Fibroblast of skin of left biceps (primary cell): ENCODE measurements at places on chromosomes 3 and 15.
A peak's percentile ranks its signal among the peaks of the same experiment; 100 is the strongest.

GRCh38 chr15:51313074-51313393 lies 25.4 kb downstream of the CYP19A1 start:
- no peak for DNase-seq

GRCh38 chr3:149393345-149394160 lies 16.1 kb upstream of the TM4SF1 start:
- DNase-seq = no peak

DNA sequence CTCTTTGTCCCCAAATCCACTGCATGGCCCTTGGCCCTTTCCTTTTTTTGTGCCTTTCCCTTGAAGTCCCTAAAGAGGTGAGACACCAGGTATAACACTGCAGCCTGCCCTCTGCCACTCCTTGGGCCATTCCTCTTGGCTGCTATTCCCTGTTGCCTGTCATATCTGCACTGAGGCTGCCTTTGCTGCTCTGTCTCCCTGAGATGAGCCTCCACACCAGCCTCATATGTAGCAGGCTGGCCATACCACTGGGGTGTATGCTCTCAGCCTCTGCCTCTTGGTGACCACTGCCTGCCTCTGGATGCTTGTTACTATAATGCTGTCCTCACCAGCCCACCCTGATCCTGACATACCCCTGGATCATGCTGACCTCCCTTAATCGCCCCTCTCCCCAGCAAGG lies 252.0 kb downstream of the CLSTN2 start:
- DNase-seq = no peak

- no peak for DNase-seq
Observed at GRCh38 chr3:154430014-154430413, at the start of gene GPR149. GPR149 (minus strand) TSS chr3:154430190; CDS start chr3:154429615, 575 bp downstream.

DNA sequence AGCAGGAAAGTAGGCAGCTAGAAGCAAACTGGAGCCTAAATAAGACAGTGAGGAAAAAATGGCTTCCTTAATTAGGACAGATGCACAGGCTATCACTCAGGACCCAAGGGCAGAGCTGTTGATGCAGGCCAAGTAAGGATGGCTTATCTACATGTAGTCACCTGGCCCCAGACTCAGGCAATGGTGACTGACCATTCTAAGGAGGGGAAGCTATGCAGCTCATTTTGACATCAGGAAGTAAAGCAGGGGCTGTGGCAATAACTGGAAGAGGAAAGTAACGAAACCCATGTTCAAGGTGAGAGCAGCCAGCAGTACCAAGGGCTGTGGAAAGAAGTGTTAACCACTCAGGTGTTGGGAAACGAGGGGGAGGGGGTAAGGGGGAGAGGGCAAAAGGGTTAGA lies 16.2 kb downstream of the ACAD11 start:
- no peak for DNase-seq

DNA sequence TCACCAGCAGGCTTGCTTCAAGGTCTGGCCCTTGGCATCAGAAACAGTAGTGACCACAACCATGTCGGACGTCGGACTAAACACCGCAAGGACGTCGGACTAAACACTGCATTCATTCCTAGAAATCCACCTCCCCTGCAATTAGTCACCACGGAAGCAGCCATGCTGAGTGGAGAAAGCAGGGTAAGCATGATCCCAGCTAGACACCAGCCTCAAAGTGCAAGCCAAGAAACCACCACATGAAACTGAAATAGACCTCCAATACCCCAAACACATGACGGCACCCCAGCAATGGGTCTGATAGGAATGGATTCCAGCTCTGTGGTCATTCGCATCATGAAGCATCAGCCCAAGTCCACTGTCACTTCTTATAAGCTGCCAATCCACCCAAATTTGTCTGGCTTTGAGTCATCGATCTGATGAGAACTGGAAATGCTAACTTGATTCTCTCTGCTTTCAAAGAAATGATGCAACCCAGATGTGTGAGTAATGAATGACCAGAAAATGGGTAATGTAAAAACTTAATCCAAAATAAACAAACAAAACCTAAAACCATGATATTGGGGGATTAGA lies 348.3 kb upstream of the TMCO5A start:
- peak; percentile 55 for DNase-seq

GRCh38 chr3:11906407-11906806 lies 59.7 kb upstream of the TAMM41 start:
- DNase-seq = no peak

DNA sequence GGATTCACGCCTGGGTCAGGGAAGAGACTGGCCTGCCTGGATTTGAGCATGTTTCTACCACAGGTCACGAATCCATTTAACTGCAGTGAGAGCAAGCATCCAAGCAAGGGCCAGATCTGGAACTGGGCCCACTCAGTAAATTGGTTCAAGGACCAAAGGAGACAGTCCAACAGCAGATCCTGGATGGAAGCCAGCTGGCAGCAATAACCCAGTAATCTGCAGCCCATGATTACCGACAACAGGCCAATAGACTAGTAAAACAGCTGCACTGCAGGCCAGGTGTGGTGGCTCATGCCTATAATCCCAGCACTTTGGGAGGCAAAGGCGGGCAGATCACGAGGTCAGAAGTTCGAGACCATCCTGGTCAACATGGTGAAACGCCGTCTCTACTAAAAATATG lies 11.8 kb downstream of the SAMD7 start:
- no peak for DNase-seq

GRCh38 chr15:38587214-38587613 lies 22.6 kb upstream of the RASGRP1 start:
- DNase-seq = no peak

GRCh38 chr3:150494411-150494977 lies 51.8 kb downstream of the SERP1 start:
- no peak for DNase-seq

DNA sequence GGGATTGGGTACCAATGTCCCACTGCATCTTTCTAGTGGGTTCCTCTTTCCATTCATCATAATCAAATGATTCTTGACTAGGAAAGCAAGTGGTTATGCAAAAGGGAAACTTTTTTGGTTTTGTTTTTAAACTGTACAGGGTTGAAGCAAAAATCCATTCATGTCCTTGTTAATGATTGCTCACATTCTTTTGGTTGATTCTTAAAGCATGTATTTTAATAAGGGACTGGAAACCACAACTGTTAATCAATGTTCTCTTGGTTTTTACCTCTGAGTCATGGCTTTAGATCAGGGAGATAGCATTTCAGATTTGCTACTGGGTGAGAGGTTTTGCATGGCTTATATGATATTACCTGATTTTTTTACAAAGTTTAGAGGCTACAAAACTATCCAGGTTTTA lies 371.7 kb upstream of the RGMA start:
- no peak for DNase-seq

GRCh38 chr15:44711743-44712345 lies 527 bp downstream of the B2M start:
- DNase-seq = no peak

- DNase-seq = no peak
Observed at GRCh38 chr3:32372213-32372490, 19.5 kb upstream of the CMTM7 start.

GRCh38 chr3:9784965-9785364 lies 7.3 kb downstream of the TADA3 start:
- DNase-seq = no peak

GRCh38 chr3:16182612-16183011 lies 8.1 kb downstream of the GALNT15 start:
- DNase-seq = no peak

DNA sequence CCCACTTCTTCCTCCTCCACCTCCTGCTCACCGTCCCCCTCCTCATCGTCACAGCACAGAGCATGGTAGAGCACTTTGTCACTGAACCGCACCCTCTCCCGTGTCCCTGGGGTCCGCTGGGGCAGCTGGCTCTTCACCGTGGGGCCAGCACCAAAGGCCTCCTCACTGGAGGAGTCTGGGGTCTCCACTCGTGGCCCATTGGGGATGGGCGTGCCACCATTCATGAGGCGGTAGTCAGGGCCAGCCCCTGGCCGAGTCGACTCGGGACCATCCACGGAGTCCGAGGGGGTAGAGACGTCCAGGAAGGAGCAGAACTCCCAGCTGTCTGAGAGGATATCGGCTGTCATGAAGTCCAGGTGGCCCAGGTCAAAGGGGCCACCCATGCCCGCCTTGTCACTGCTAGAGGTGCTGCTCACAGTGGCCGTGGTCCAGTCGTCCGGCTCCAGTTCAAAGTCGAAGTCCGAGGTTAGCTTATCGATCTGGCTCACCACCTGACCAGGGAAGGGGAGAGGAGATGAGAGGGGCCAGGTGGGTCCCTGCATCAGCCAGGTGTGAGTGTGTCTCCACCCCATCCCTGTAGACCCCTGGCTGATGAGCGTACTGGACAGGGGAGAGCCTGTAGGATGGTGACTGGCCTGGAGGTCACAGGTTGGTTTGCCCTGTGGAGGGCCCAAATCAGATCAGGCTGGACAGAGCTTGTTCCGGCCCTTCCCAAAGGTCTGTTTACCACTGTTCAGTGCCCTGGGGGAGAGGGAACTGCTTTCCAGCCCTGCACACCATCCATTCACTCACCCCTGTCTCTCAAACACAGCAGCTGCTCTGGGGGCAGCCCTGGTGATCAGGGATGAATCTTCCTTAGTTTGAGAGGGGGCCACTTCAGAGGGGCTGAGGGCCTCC lies 12.8 kb downstream of the INSYN1 start:
- no peak for DNase-seq

- DNase-seq = no peak
Observed at GRCh38 chr15:101272584-101272983, 4.7 kb downstream of the SELENOS start.

DNA sequence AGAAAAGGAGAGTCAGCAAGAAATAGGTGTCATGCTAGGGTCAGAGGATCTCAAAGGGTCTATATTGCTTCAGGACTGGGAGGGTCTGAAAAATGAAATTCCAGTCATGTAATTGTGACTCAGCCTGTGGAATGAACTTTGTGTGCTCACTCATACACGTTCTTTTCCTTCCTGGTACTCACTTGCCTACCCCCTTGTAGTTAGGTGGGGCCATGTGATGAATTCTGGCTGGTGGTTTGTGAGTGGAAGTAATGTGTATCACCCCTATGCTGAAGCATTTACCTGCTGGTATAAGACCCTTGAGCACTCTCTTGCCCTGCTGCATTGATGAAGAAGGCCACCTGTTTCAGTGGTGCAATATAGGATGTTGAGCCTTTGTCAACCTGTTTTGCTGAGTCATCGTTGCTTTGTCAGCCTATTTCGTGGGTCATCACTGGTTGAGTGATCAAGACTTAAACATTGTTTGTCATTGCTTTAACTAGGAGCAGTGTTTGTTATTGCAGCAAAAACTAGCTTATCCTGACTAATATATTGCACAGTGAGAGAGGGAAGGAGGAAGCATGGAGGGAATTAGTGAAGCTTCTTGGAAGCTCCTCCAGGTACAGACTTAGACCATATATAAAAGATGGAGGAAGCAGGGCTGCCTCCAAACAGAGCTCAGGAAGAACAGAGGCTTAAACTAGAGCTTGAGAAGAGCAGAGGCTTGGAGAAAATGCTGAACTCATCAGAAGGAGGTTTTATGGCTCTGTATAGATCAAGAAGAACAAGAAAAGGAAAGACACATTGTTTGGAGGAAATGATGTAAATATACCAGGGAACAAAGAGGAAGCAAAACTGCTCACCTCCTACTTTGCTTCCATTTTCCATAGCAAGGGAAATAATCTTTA lies 28.9 kb downstream of the TLNRD1 start:
- no peak for DNase-seq

GRCh38 chr3:74904646-74905045 lies 290.2 kb upstream of the CNTN3 start:
- no peak for DNase-seq

GRCh38 chr3:153354641-153355040 lies 192.6 kb downstream of the RAP2B start:
- no peak for DNase-seq

DNA sequence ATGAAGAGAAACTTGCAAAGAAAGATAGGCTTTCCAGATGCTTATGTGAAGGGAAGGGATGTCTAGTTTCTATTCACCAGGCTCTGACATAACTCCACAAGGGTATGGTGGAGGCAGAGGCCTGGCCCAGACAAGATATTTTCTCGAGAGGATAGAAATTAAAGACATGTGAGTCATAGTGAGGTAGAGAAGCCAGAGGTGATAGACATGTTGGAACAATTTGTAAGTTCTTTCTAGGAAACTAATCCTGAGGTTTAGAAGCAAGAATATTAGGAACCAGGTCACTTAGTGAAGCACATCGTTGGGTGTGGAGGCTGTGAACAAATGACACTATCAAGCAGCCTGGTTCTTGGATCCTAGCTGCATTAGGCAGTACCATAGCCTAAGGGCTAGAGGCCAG lies 176.9 kb downstream of the BBX start:
- no peak for DNase-seq

DNA sequence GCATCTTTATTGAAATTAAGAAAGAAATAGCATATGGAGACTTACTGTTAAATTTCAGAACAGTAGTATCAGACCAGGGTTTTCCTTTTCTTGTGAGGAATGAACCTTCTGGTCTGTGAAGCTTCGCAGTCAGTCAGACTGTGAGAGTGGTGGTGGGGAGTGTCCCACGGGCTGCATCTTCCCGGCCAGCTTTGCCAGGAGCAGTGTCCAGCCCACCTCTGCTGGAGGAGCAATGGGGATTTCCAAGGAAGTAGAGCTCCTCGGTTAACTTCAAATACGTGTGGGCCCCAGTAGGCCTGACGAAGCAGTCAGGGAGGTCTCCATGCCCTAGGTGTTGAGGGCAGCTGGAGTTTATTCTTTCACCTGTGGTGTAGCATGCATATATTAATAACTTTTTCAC lies 40.9 kb upstream of the FBXL22 start:
- no peak for DNase-seq

- no peak for DNase-seq
Observed at GRCh38 chr3:70488131-70488530, 175.7 kb upstream of the MDFIC2 start.

GRCh38 chr3:124761250-124761796 lies 31.1 kb downstream of the UMPS start:
- DNase-seq = no peak

DNA sequence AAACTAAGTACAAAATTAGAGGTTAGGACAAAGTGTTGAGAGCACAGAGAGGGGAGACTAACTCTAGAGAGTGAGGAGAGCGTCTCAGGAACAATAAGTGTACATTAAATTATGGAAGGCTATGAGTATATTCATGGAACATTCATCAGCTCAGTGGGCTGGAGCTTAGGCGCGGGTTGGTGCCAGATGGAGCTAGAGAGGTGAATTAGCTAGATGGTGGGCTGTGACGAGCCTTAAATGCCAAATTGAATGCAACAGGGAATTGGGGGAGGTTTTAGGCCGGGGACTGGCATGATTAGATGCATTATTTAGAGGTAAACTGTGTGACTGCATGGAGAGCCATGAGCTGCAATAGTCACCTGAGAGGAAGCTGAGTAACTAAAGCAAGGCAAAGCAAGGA lies 97.1 kb downstream of the TMEM108 start:
- DNase-seq = no peak

- no peak for DNase-seq
Observed at GRCh38 chr3:37864904-37865303, 3.2 kb downstream of the CTDSPL start.
